ENCODE measurements at places on chromosomes 7 and 10.

GRCh38 chr10:297567-297966 lies 162.3 kb downstream of the ZMYND11 start:
- no peak for DNase-seq

DNA sequence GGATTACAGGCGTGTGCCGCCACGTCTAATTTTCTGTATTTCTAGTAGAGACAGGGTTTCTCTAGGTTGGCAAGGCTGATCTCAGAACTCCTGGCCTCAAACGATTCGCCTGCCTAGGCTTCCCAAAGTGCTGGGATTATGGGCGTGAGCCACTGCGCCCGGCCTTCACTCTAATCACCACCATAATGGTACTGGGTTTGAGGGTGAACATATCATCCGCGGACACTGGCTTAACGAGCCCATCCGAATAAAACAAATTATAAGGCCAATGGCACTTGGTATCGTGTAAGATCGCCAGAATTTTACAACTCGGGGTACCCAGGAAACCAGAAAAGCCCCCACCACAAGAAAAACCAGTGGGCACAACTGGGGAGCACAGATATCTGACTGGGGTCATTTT lies 580 bp downstream of the FAM200A start:
- DNase-seq: no peak

- no peak for DNase-seq
Observed at GRCh38 chr10:78781251-78781913, 287.4 kb upstream of the ZMIZ1 start.

- DNase-seq: no peak
Observed at GRCh38 chr7:17105701-17106100, 192.8 kb upstream of the AHR start.

GRCh38 chr7:140604760-140605159 lies 35.9 kb downstream of the DENND2A start:
- no peak for DNase-seq

DNA sequence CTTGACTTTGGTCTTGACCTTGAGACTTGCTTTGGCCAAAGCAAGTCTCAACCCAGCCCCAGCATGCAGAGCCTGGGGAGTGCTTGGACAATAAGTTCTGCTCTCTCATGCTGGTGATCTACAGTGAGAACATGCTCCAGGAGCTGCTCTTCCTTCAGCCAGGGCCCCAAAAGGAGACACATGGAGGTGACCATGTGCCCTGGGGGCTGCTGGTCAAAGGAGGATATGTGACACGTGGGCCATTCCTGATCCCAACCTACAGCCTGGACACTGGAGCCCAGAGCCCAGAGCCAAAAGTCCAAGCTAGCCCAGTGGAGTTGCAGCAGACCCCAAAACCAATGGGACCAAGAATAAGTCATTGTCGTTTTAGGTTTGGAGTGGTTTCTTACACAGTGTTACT lies 78.2 kb upstream of the CHST15 start:
- DNase-seq: no peak

DNA sequence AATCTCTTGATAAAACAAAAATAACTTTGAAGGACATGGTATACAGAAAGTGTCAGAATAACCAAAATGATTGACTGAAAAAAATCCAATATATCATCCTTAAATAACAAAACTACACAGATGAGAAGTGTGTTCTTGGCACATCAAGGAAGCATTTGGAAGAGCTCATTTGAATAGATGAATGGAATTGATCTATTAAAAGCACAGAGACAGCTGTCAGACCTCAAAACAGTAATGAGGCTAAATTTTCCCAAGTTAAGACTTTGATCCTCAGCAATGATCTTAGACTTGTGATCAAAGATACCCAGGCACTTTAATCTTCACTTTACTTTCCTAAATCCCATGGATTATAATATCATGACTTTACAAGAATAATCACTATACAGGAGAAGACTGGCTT lies 395.4 kb upstream of the NFE2L3 start:
- DNase-seq: no peak

- peak; percentile 82 for DNase-seq
Observed at GRCh38 chr7:130961128-130961601, 227.2 kb upstream of the KLF14 start.

GRCh38 chr7:94382746-94383145 lies 11.9 kb upstream of the COL1A2 start:
- DNase-seq: no peak

DNA sequence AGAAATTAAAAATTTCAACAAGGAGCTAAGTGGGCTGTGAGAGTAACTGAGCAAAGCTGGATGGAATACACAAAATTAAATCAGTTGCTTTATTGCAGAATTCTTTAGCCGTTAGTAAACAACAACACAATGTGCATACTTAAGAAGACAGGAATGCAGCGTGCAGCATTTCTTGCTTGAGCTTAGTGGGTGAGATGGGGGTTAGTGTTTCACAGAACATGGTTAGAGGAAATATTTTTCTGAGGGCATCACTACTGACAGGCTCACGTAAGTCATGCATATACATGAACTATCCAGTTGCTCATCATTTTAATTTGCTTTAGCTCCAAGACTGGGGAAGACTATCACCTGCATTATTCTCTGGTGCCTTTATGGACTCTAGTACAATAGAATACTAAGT lies 80.8 kb downstream of the CD36 start:
- DNase-seq: no peak

DNA sequence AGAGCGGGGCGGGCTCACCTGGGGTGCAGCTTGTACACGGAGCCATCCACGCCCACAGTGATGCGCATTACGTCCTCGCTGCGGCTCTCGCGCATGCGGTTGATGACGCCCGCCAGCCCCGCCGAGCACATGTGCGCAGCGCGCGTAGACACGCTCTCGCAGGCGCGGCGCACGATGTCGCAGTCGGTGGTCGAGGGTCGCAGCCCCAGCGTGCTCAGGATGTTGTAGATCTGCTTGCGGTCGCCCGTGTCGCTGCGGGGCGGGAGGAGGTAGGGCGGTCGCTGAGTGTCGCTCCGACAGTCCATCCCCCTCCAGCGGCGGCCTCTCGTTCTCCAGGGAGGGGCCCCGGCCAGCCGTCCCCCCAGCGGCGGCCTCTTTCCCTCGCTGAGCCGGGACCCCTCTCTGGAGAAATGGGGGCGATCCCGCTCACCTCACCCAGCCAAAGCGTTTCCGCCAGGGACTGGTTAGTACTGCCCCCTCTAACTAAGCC lies 4.4 kb upstream of the MYL7 start:
- DNase-seq: peak; percentile 70

DNA sequence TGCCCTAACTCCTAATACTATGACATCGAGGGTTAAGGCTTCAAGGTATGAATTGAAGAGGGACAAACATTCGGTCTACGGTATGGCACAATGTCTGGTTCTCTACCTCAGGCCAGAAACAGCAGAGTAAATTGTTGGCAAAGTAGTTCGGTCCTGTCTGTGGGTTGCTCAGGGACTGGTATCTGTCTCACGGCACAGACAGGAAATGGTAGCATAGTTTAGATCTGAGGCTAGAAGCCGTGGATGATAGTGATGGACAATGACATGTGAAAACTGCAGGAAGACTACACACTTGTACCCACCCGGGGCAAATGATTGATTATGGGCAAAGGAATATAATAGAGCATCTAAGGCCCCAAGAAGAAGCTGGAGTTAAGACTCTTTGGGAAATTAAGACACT lies 106.2 kb downstream of the TWIST1 start:
- DNase-seq: no peak

DNA sequence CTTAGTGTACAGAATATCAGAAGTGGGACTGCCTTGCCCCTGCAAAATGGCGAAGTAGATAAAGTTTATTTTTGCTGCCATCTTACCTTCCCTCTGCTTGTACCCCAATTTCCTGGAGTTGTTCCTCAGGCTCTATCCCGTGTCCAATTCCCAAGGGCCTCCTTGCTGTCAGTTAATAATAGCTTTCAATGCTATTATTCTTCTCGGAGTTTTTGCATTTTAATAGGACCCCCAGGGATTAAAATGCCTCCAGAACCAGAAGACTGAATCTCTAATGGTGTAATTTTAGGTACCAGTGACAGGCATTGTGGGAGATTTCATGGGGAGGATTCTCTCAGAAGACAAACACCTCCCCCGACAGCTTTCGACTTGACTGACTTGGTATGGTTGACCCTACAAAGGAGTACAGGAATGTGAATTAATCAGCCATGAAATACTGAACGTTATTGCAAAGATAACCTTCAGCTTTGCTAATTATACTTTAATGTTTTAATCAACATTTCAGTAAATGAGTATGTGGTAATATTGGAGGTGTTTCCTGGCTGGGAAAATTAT lies 75.2 kb downstream of the ZNF22 start:
- no peak for DNase-seq

- no peak for DNase-seq
Observed at GRCh38 chr7:158953912-158954311, 97.6 kb downstream of the DYNC2I1 start.

GRCh38 chr7:17144322-17144721 lies 154.1 kb upstream of the AHR start:
- DNase-seq: peak; percentile 56

DNA sequence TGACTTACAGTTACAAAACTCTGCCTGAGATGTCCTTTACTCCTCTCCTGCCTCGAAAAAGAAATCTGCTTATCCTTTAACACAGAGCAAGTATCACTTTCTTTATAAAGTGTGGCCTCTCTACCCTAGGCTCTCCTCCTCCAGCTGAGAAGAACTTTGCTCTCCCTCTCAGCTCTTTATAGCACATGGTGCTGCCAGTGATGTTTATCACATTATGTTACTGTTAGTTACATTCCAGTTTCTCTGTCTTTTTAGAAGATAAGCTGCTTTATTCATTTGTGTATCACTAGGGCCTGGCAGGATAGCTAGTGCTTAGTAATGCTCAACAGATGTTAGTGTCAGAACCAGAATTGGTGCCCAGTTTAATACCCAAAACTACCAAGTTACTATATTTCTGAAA lies 41.1 kb upstream of the TMEM229A start:
- DNase-seq: no peak

GRCh38 chr7:28766359-28766758 lies 191.8 kb downstream of the TRIL start:
- no peak for DNase-seq

DNA sequence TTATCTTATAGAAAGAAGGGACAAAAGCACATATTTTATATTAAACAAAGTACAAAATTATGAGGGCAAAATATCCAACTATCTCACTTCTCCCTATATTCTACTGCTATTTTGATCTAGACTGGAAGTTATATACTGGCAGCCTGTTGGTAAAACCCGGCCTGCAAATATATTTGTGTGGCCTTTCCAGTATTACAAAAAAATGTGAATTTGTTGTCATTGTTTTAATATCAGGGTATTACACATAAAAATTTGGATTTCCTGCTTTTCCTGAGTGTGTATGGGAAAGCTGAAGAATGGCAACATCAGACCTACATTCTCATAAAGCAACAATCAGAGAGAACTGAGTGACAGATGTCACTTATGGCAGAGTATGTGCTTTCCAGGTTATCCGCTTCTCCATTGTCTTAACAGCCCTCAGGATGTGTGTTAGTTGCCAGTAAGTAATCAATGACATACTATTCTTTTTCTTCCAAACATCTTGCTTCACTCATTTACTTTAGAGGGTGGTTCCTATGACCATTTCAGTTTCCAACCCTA lies 7.3 kb downstream of the SYPL1 start:
- no peak for DNase-seq

DNA sequence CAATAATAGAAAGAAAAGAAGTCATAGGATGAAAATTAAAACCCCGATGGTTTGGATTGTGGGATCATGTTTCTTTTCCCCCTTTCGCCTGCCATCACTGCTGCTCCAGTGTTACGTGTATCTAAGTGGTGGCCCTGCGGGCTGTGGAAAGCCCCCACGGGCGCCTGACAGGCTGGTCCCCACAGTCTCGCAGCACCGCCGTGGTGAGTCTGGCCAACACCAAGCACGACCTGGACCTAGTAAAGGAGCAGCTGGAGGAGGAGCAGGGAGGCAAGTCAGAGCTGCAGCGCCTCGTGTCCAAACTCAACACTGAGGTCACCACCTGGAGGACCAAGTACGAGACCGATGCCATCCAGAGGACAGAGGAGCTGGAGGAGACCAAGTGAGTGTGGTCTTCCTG lies 19.5 kb downstream of the MYH16 start:
- DNase-seq: no peak

DNA sequence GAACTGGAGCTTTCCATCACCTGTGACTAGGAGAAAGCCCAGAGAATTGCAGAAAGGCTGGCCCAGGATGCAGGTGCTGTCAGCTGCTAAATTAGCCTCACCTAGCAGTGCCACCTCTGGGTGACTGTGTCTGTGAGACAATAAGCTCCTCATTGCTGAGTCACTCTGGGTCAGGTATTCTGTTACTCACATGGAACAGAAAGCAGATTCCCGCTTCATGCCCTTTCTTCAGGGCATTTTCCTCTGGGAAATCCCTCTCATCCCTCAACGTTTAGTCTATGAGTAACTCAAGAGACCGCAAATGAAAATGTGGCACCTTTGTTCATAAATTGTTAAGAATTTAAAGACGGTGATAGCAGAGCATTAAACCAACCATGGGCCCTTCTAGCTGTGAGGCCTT lies 184.0 kb downstream of the ADAM12 start:
- no peak for DNase-seq

GRCh38 chr10:74381291-74381853 lies 230.4 kb downstream of the ADK start:
- DNase-seq: no peak

GRCh38 chr7:128916643-128916915 lies 6.1 kb upstream of the KCP start:
- no peak for DNase-seq

DNA sequence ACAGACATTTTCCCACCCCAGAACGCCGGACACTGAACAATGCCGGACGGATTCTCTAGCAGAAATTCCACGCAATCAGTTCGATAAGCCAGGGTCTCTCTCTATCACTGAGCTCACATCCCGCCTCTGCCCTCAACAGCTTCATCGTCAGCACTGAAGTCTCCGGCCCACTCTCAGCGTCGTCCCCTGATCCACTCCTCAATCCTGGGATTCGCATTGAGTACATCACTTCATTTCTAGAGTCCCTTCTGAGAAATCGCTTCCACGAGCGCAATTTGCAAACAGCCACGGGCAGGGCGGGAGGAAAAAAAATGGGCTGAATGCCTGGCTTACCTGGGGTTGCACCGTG lies 365 bp downstream of the YME1L1 start:
- DNase-seq: no peak

GRCh38 chr10:101565370-101565900 lies 22.6 kb downstream of the POLL start:
- DNase-seq: no peak

- DNase-seq: no peak
Observed at GRCh38 chr7:80500325-80500724, 11.5 kb downstream of the GNAT3 start.

DNA sequence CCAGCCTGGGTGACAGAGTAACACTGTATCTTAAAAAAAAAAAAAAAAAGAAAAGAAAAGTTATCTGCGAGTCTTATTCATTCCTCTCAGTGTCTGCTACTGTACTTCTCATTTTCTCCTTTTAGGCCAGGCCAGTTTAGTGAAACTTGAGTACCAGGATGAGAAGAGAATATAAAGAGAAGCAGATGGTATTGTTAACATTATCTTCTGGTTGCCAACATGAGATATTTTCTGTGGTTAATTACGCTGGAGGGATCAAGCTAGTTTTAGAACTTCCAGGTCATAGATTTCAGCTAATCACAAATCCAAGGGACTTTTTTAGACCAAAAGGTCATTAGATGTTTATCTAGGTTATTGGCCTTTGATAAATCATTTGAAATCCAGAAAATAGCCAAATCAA lies 252.6 kb upstream of the SMIM30 start:
- no peak for DNase-seq

GRCh38 chr7:12741951-12742575 lies 54.6 kb downstream of the ARL4A start:
- DNase-seq: no peak
